ENCODE measurements at places on chromosomes 16 and 17. TPM values are rescaled to one million over a fixed set of nuclear protein-coding genes. Genes with fewer than 3 reads are reported as not detected.

DNA sequence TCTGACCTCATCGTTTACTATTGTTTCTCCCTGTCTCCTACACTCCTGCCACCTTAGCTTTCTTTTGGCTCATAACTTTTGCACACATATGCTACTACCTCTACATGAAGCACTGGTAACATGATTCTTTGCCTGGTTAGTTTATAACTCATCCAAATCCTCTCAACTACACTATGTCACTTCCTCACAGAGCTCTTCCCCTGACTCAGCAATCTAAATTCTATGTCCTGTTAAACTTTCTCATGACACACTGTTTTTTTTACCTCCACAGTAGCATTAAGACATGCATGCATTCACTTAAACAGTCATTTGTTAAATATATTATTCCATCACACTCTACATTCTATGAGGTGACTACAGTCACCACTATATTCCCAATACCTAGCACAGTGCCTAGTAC lies 19.7 kb downstream of the APPBP2 start:
- no peak for DNase-seq

DNA sequence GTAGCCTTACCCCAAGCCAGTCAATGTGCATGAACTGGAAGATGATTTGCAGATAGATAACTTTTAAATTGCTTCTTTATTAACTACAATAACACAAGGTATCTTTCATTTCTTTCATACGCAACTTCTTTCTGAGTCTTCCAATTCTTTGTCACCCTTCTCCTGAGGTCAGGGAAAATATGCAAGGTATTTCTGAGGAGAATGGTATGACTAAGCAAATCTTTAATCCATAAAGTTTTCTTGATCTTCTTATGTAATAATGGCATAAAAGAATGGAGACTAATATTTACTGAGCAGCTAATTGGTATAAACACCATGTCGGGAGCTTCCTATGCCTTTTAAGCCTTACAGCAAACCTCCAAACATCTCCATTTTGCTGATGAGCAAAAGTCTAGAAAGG lies 438.9 kb downstream of the KCNJ2 start:
- peak; percentile 38 for DNase-seq

- no peak for DNase-seq
Measured at GRCh38 chr16:87957296-87958094, 6.3 kb downstream of the BANP start.

- no peak for DNase-seq
Measured at GRCh38 chr17:46053911-46054534, 55.0 kb downstream of the STH start.

Gene GAST
- total RNA-seq, result not detected

- peak; percentile 99 for DNase-seq
Measured at GRCh38 chr17:71976011-71976649, 144.7 kb upstream of the SOX9 start.

Gene CHST4
- not detected for total RNA-seq

- no peak for DNase-seq
Measured at GRCh38 chr17:77735566-77736198, 222.8 kb upstream of the TNRC6C start.

- DNase-seq, result no peak
Measured at GRCh38 chr17:22272363-22273146, 580.2 kb downstream of the KCNJ18 start.

Gene SAMD14
- total RNA-seq, result not detected

Gene CHP2
- not detected for total RNA-seq
